ENCODE measurements at places on chromosomes 5 and 9. TPM values are rescaled to one million over a fixed set of nuclear protein-coding genes. Genes with fewer than 3 reads are reported as not detected.

GRCh38 chr5:157285310-157286035 lies 19.6 kb downstream of the CYFIP2 start:
- DNase-seq, result no peak
- no peaks in the 10 kb centered on the region for H3K27me3 ChIP-seq
- H3K4me3 ChIP-seq, result no peak overlapping the region
- H3K4me1 ChIP-seq, result peaks cover 19% of the 10 kb centered on the region
- H3K27ac ChIP-seq, result no peak overlapping the region
- no peaks in the 10 kb centered on the region for H3K36me3 ChIP-seq

DNA sequence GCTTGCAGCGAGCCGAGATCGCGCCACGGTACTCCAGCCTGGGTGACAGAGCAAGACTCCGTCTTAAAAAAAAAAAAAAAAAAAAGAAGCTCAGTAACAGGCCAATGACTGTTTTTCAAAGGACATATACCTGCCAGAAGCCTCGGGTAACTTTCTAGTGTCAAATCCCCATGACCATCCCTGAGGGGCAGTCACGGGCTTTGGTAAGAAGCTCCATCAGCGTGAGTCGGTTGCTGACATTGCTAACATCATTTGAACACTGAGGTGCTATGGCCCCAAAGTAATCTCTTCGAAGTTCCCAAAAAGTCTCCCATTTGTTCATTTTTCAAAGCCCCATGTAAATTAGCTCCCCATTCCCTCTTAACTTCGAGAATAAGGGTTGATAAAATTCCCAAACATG lies 11.6 kb downstream of the NAIP start:
- H3K27ac ChIP-seq, result no peak overlapping the region
- no peak for DNase-seq
- H3K27me3 ChIP-seq, result no peaks in the 10 kb centered on the region
- no peak overlapping the region for H3K4me3 ChIP-seq

DNA sequence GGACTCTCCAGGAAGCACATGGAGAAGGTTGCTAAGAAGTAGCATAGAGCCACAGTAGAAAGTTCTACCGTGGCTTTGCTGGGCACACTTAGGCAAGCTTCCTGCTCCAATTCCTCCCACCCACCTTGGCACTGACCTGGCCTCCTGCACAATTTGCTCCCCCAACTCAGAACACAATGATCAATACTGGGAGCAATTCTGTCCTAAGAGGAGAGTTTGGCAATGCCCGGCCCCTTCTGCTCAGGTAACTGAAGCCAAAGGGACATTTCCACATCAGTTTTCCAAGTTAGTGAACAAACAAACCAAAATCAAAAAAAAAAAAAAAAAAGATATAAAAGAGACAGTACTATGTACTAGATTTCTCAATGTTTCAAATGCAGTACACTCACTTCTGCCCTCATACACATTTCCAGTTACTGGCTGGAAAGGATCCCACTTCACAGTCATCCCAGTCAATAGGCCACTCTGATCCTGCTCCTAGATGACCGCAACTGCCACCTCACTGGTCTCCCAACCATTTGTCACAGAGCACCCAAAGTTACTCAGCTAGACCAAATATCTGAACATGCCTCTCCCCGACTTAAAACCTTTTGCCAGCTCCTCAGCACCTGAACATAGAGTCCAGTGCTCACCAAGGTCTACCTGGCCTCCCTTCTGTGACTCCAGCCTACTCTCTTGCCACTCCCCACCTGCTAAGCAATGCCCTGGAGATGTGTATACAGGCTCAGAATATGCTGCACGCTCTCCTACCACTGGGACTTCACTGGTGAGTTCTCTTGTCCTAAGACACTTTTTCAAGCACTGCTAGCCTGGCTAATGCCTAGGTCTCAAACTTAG lies 21.3 kb downstream of the ABCA1 start:
- H3K4me3 ChIP-seq, result no peak overlapping the region
- H3K4me1 ChIP-seq, result peaks cover 71% of the 10 kb centered on the region
- no peaks in the 10 kb centered on the region for H3K27me3 ChIP-seq

- H3K4me3 ChIP-seq, result no peak overlapping the region
- no peaks in the 10 kb centered on the region for H3K36me3 ChIP-seq
- no peaks in the 10 kb centered on the region for H3K27me3 ChIP-seq
- H3K27ac ChIP-seq, result no peak overlapping the region
These were observed 35.2 kb downstream of the TAS2R1 start for GRCh38 chr5:9594913-9595312.

- H3K4me1 ChIP-seq, result peaks cover 4% of the 10 kb centered on the region
- H3K36me3 ChIP-seq, result no peaks in the 10 kb centered on the region
- no peak overlapping the region for H3K4me3 ChIP-seq
- no peak for DNase-seq
- H3K27me3 ChIP-seq, result no peaks in the 10 kb centered on the region
- H3K27ac ChIP-seq, result no peak overlapping the region
These were observed 17.3 kb downstream of the MAMDC2 start for GRCh38 chr9:70060883-70061507.

DNA sequence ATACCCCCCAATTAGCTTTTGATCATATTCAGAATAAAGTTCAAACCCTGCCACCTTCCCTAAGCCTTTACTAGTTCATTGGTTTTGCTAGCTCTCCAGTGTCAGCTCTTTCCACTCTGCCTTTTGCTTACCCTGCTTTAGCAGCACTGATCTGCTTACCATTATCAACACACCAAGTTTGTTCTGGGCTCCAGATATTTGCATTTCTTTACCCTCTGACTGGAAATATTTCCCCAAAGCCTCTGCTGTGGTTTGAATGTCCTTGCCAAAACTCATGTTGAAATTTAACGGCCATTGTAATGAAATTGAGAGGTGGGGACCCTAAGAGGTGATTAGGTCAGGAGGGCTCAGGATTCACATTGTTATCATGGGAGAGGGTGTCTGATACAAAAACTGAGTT lies 99.5 kb downstream of the GCNT1 start:
- H3K27ac ChIP-seq, result no peak overlapping the region
- no peaks in the 10 kb centered on the region for H3K4me1 ChIP-seq
- no peaks in the 10 kb centered on the region for H3K27me3 ChIP-seq

GRCh38 chr9:135088979-135089847 lies 1.7 kb downstream of the OLFM1 start:
- H3K27ac ChIP-seq, result no peak overlapping the region
- no peaks in the 10 kb centered on the region for H3K36me3 ChIP-seq
- H3K27me3 ChIP-seq, result peaks cover 1% of the 10 kb centered on the region
- peaks cover 9% of the 10 kb centered on the region for H3K4me1 ChIP-seq
- DNase-seq, result no peak
- peak overlapping the region; percentile 63 for H3K4me3 ChIP-seq

- H3K36me3 ChIP-seq, result no peaks in the 10 kb centered on the region
- DNase-seq, result no peak
- no peaks in the 10 kb centered on the region for H3K27me3 ChIP-seq
- no peak overlapping the region for H3K27ac ChIP-seq
These were observed 308.9 kb downstream of the DTWD2 start for GRCh38 chr5:118679264-118679940.

- DNase-seq, result no peak
- H3K4me1 ChIP-seq, result no peaks in the 10 kb centered on the region
- no peaks in the 10 kb centered on the region for H3K27me3 ChIP-seq
- H3K36me3 ChIP-seq, result no peaks in the 10 kb centered on the region
- H3K4me3 ChIP-seq, result no peak overlapping the region
These were observed 830.9 kb upstream of the WWC1 start for GRCh38 chr5:167460449-167461020.

DNA sequence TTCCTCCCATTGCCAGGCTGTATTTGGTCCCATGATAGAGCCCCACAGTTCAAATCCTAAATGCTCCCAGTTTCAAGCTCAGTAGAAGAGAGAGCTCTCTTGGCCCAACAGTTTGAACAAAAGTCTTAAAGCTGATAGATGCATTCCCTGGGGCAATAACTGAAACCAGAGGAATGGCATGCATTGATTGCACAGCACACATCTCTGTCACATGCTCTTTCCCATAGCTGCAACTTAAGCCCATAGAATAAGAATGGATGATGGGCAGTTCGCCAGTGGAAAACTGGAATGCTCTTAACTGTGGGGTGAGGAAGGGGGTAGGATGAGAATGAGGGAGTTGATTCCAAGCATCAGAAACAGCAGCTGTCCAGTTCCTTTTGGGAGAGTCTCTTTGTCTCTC lies 1942.4 kb upstream of the WWC1 start:
- H3K4me3 ChIP-seq, result no peak overlapping the region
- no peaks in the 10 kb centered on the region for H3K27me3 ChIP-seq
- DNase-seq, result no peak
- no peaks in the 10 kb centered on the region for H3K4me1 ChIP-seq

GRCh38 chr5:133996683-133997252 lies 8.0 kb downstream of the VDAC1 start:
- H3K36me3 ChIP-seq, result peaks cover 16% of the 10 kb centered on the region
- H3K27me3 ChIP-seq, result no peaks in the 10 kb centered on the region
- H3K27ac ChIP-seq, result peak overlapping the region; percentile 99
- DNase-seq, result no peak
- peak overlapping the region; percentile 43 for H3K4me3 ChIP-seq
- peaks cover 100% of the 10 kb centered on the region for H3K4me1 ChIP-seq

- no peaks in the 10 kb centered on the region for H3K36me3 ChIP-seq
- no peak for DNase-seq
- no peaks in the 10 kb centered on the region for H3K27me3 ChIP-seq
- H3K27ac ChIP-seq, result no peak overlapping the region
- H3K4me1 ChIP-seq, result no peaks in the 10 kb centered on the region
- no peak overlapping the region for H3K4me3 ChIP-seq
These were observed 193.1 kb upstream of the PTGER4 start for GRCh38 chr5:40486437-40487275.

- H3K4me1 ChIP-seq, result peaks cover 17% of the 10 kb centered on the region
- no peak overlapping the region for H3K27ac ChIP-seq
- H3K27me3 ChIP-seq, result no peaks in the 10 kb centered on the region
- peak; percentile 17 for DNase-seq
- H3K4me3 ChIP-seq, result no peak overlapping the region
These were observed 76.8 kb downstream of the ADAMTS2 start for GRCh38 chr5:179268399-179268952.

DNA sequence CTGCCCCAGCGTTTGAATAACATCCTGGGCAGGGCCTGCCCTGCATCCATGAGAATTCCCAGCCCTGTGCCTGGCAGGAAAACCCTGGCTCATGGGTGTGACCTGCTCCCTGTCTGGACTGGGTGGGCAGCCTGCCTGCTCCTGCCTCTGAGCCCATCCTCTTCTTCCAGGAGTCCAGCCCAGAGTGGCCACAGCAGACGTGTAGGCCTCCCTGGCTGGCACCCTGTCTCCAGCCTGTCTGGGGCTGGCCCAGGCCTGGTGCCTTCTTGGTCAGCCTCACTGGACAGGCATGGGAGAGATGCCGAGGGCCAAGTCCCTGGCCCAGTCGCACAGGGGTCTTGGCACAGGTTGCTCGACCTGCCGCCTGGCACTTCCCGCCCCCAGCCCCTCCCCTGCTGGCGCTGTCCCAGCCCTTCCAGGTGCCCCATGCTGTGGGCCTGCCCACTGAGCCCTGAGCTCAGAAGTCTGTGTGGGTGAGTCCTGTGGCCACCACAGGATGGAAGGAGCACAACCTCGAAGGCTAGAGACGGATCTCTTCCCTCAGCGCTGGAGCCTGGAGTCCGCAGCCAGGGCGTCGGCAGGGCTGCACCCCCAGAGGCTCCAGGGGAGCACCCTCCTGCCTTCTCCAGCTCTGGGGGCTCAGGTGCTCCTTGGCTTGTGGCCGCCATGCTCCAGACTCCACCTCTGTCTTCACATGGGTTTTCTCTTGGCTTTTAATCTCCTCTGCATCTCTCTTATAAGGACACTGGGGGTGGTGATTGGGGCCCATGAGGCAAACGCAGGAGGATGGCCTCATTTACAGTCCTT lies 11.8 kb upstream of the COL5A1 start:
- H3K4me1 ChIP-seq, result no peaks in the 10 kb centered on the region
- DNase-seq, result no peak
- peaks cover 17% of the 10 kb centered on the region for H3K27me3 ChIP-seq
- H3K27ac ChIP-seq, result no peak overlapping the region
- H3K4me3 ChIP-seq, result no peak overlapping the region

GRCh38 chr9:21268347-21268657 lies 28.5 kb upstream of the IFNA14 start:
- no peak overlapping the region for H3K27ac ChIP-seq
- no peaks in the 10 kb centered on the region for H3K4me1 ChIP-seq
- H3K27me3 ChIP-seq, result no peaks in the 10 kb centered on the region
- no peak overlapping the region for H3K4me3 ChIP-seq

GRCh38 chr9:74562611-74563010 lies 65.5 kb downstream of the RORB start:
- no peaks in the 10 kb centered on the region for H3K4me1 ChIP-seq
- no peak overlapping the region for H3K4me3 ChIP-seq
- no peaks in the 10 kb centered on the region for H3K27me3 ChIP-seq
- no peak overlapping the region for H3K27ac ChIP-seq

GRCh38 chr5:39201781-39202596 lies 17.4 kb downstream of the FYB1 start:
- H3K27me3 ChIP-seq, result no peaks in the 10 kb centered on the region
- H3K36me3 ChIP-seq, result no peaks in the 10 kb centered on the region
- DNase-seq, result no peak
- no peak overlapping the region for H3K27ac ChIP-seq
- no peak overlapping the region for H3K4me3 ChIP-seq
- no peaks in the 10 kb centered on the region for H3K4me1 ChIP-seq

GRCh38 chr5:77294185-77294584 lies 83.7 kb downstream of the PDE8B start:
- no peaks in the 10 kb centered on the region for H3K36me3 ChIP-seq
- no peak for DNase-seq
- no peak overlapping the region for H3K27ac ChIP-seq
- no peaks in the 10 kb centered on the region for H3K27me3 ChIP-seq

- H3K4me1 ChIP-seq, result peaks cover 5% of the 10 kb centered on the region
- no peaks in the 10 kb centered on the region for H3K36me3 ChIP-seq
- no peak for DNase-seq
- no peak overlapping the region for H3K27ac ChIP-seq
- H3K4me3 ChIP-seq, result no peak overlapping the region
These were observed 11.2 kb downstream of the IRF1 start for GRCh38 chr5:132479111-132479951.

DNA sequence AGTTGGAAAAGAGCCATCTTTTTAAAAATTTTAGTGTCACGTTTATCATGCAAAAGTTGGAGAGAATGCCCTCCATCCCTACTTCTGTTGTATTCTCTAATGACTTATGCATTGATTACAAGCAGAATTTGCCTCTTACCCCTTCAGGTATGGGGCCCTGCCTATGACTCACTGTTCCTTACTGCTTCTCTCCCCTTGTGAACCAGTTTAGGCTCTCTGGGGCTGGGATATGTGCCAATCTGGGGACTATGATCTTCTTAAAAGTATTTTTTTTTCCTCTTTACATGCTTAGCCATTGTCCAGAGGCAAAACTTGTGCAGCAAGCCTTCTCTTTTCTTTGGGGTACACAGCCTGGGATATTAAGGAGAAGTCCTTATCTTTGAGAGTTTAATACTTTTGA lies 37.4 kb downstream of the CAMK4 start:
- H3K27ac ChIP-seq, result no peak overlapping the region
- H3K4me3 ChIP-seq, result no peak overlapping the region
- no peaks in the 10 kb centered on the region for H3K4me1 ChIP-seq
- no peak for DNase-seq
- no peaks in the 10 kb centered on the region for H3K36me3 ChIP-seq
- H3K27me3 ChIP-seq, result no peaks in the 10 kb centered on the region

- no peak overlapping the region for H3K4me3 ChIP-seq
- H3K27me3 ChIP-seq, result peaks cover 7% of the 10 kb centered on the region
- peaks cover 1% of the 10 kb centered on the region for H3K4me1 ChIP-seq
- H3K36me3 ChIP-seq, result no peaks in the 10 kb centered on the region
- no peak for DNase-seq
These were observed 6.1 kb upstream of the FIBCD1 start for GRCh38 chr9:130945173-130945572.

The MSMP gene
- not detected for total RNA-seq

The HACD4 gene
- total RNA-seq, result 0.32 TPM

The PCDHGA11 gene
- 0.94 TPM for total RNA-seq

The PRDM9 gene
- total RNA-seq, result not detected

The DOCK2 gene
- total RNA-seq, result 4.1 TPM

The FLT4 gene
- total RNA-seq, result 3.5 TPM

The PLPP7 gene
- total RNA-seq, result 88.0 TPM

The JAKMIP2 gene
- total RNA-seq, result not detected

The GABRA6 gene
- total RNA-seq, result not detected

The OR1J2 gene
- total RNA-seq, result not detected

The DRD1 gene
- not detected for total RNA-seq

The P4HA2 gene
- 19.3 TPM for total RNA-seq
